ENCODE measurements at places on chromosomes 12 and 14.

DNA sequence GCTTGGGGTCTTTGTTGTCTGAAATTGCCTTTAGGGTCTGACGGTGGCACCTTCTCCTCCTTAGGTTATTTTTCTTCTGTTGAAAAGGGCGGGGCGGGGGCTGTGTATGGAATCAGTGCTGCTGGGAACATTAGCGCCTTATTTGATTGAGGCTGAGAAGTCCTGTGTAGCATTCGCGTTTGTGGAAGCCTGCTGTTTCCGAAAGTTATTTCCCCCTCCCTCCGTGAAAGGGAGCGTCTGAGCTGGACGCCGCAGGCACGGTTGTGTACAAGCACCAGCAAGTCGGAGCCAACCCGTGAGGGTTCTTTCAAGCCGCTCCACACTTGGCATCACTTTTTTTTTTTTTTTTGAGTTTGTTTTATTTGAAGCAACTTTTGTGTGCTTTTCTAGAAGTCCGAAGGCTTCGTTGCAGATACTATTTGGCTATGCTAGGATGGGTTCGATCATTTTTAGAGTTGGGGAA lies 1.1 kb downstream of the SYNE2 start:
- DNase-seq = peak; percentile 46

GRCh38 chr12:54364413-54364812 lies at the start of gene GPR84:
TSS of gene GPR84 (minus strand) at chr12:54364486. CDS start at chr12:54363851, 635 bp downstream.
- DNase-seq = no peak

DNA sequence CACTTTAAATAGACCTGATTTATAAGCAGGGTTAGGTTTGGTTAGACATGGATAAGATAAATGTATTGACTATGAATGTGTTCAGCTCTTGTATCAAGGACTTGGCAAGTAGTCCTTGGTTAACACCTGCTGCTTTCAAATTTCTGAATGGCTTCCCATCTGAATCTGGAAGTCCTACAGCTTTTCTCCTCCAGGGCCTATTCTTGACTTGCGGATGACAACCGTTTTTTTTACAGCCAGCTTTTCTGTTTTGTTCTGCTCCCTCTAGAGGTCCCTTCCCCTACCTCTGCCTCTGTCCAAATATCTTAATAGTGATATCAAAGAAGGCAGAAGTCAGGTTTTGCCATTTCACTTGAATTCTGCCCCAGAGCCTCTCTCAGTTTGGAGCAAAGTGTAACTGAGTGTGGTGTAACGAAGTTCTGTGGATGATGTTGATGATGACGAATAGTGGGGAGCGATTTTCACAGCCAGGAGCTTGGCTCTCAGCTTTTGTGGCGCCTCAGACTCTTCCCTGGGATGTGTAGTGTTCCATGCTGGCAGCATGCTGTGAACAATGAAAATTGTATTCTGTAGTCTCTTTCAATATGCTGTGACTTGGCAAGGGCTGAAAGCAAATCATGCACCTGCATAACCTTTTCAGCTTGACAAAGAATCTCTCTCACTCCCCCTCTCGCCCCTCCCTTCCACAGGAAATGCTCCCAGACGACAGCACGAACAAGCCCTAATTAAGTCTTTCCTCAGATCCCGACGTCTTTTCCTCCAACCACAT lies 5.0 kb upstream of the SLC4A8 start:
- DNase-seq = no peak

DNA sequence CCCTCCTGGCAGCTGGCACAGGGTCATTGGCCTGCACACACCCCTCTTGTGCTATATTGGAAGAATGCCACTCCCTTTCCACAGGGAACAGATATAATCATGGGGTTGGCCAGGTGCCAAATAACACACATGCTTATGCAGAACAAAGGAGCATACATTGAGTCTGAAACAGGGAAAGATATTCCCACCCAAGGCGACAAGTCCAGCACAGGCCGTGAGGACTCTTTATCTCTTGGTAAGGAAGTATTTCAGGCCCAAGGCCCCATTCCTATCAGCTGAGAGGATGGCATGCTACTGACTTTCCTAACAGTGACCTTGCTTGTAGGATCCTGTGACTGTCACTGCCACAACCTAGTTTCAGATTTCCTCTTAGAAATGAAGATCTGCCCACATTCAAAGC lies 59.0 kb upstream of the STXBP6 start:
- DNase-seq = no peak

- no peak for DNase-seq
Observed at GRCh38 chr12:92505254-92506231, 197.2 kb upstream of the PLEKHG7 start.

DNA sequence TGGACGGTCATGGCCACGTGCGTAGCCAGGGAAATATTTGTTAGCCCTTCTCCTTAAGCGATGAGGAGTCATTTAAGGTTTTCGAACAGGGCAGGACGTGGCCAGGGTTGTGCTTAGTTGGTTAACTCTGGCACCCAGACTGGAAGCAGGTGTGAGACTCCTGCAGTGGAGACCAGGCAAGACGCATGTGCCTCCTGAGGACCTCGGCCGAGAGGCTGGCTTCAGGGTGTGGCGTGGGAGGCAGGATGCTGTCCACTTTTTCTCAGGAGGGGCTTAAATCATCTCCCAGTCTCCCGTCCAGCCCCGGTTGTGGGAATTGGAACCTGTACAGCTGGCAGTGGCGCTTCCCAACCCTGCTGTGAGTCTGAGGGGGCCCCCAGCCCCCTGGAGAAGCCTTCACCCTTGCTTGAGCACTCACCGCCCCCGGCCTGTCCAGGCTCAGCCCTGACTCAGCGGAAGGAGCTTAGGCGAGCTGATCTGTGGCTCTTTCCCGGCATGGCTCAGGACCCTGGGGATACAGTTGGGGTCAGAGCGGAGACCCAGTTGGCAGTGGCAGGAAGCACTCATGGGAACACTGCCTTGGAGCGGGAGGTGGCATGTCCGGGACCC lies 46.3 kb upstream of the TSPAN9 start:
- no peak for DNase-seq

GRCh38 chr12:9944391-9944790 lies 12.2 kb upstream of the CLEC2A start:
- DNase-seq = no peak

DNA sequence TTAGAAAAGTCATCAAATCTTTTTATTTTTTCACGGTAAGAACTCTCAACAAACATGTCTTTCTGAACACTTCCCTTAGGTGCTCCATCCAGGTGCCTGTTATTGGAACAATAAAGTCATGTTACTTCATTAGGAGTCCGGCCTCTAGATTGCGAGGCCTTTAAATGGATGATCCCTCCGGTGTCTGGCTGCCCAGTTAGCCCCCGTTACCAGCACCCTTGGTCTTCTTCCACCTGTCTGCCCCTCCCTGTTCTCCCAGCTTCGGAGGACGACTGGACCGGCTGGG lies 593 bp upstream of the PA2G4 start:
- DNase-seq = no peak

DNA sequence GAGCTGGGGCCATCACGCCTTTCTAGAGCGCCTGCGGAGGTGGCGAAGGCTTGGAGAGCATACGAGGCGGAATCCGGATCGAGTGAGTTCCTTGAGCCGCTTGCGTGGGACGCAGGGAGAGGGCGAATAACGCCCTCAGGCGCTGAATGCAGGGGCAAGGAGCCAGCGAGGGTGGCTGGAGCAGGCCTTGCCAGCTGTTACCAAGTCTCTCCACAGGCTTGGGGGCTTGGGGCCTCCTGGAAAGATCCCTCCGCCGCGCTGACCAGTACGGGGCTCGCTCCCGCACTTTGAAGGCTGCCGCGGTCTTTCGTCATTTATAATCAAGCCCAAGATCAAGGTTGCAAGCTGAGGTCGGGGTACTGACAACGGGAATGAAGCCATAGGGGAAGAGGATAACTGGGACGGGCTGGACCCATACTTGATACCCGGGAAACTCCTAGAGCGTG lies 1.2 kb downstream of the FLRT2 start:
- peak; percentile 62 for DNase-seq

Measured in WERI-Rb-1 (cell line).